A172 (cell line): ENCODE measurements at places on chromosomes 2 and 18. TPM values are rescaled to one million over a fixed set of nuclear protein-coding genes. Genes with fewer than 3 reads are reported as not detected.

Gene IL1RL1
- total RNA-seq: 0.02 TPM in 1 of 2 replicates, not detected in the other

Gene GPR55
- total RNA-seq: 0.24 TPM in 1 of 2 replicates, not detected in the other

Gene IFIH1
- total RNA-seq: 4.7 and 7.0 TPM in 2 replicates

Gene CRYBA2
- total RNA-seq: not detected in 2 replicates

Gene FTCDNL1
- total RNA-seq: 2.9 and 4.2 TPM in 2 replicates

GRCh38 chr2:200901459-200902072 is 12.4 kb downstream of the NIF3L1 start:
- peak; percentile 90 for DNase-seq

- DNase-seq: no peak
Measured at GRCh38 chr2:42156721-42157120, 12.4 kb upstream of the EML4 start.

DNA sequence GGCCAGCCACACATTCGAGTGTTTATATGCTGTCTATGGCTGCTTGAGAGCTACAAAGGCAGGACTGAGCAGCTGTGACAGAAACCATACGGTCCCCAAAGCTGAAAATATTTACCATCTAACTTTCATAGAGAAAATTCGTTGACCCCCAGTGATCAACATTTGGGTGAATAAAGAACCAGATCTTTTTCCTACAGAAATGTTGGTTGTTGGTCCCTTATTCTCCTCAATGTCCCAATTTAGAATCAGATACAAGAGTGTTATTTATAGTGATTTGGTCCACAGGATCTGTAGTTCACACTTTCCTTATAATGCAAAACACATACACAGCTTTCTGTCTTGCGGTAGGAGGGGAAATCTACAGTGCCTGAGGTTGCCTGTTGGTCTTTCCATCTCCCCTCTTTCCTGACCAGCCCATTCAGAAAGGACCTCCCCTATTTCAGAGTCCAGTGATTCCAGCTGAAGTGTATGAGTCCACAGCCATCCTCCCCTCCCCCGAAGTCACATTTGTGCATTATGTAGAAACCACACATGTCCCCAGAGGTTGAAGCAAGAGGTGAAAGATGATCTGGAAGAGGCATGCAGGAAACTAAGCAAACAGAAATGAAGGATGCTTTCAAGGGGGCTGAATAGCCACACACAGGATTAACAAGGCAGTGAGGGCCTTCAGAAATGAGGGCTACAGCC is 61.9 kb downstream of the SPRED2 start:
- DNase-seq: no peak

DNA sequence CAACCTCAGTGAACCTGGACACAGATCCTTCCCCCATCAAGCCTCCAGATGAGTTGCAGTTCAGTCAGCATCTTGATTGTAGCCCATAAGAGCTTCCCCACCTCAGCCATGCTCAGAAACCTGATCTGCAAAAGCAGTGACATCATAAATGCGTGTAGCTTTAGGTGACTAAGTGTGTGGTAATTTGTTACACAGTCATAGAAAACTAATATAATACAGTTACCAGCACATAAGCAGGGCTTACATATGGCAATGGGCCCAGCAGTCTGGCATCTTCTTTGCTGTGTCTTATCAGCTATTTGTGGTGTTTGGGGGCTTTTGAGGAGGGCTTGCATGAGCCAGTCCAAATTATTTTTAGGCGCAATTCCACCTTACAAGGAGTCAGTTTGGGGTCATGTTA is 807.0 kb downstream of the SLC4A3 start:
- peak; percentile 37 for DNase-seq

GRCh38 chr18:37565977-37566478 is 430 bp upstream of the CELF4 start:
- peak; percentile 18 for DNase-seq

GRCh38 chr2:168216351-168217005 is 30.9 kb downstream of the STK39 start:
- DNase-seq: peak; percentile 81

DNA sequence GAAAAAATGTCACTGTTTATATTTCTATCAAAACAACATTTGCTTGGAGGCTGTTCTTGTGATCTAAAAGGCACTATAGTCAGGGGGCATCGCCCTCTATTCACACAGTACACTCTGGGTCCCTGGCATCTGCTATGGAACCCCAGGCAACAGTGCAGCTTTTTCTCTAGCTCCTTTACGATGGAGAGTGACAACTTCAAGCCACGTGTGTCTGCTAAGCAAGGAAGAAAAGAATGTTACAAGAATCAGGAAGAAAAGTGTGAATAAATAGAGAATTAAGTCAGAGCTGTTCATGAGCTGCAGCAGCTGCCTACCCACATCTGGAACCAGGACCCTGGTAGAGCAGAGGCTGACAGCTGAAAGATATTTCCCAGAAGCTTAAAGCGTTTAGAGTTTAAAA is 11.2 kb downstream of the RND3 start:
- DNase-seq: no peak

DNA sequence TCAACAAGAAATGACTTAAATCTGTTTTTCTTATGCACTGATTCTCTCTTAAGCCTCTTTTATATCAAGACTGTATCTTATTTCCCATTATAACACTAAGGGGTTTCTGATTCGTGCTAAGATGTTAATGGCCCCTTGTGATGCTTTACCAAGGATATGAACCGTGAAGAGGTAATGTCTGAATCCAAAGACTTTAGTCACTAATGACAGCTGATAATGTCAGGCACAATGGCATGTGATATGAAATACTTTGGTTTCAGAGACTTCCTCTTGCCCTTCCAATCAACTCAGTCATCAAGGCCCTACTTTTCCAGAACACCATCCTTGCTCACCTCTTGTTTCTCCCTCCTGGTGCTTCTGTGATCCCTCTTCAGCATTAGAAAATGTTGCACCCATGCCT is 262.8 kb downstream of the KCNE4 start:
- no peak for DNase-seq

GRCh38 chr2:186610785-186611184 is 20.9 kb downstream of the ITGAV start:
- DNase-seq: no peak

DNA sequence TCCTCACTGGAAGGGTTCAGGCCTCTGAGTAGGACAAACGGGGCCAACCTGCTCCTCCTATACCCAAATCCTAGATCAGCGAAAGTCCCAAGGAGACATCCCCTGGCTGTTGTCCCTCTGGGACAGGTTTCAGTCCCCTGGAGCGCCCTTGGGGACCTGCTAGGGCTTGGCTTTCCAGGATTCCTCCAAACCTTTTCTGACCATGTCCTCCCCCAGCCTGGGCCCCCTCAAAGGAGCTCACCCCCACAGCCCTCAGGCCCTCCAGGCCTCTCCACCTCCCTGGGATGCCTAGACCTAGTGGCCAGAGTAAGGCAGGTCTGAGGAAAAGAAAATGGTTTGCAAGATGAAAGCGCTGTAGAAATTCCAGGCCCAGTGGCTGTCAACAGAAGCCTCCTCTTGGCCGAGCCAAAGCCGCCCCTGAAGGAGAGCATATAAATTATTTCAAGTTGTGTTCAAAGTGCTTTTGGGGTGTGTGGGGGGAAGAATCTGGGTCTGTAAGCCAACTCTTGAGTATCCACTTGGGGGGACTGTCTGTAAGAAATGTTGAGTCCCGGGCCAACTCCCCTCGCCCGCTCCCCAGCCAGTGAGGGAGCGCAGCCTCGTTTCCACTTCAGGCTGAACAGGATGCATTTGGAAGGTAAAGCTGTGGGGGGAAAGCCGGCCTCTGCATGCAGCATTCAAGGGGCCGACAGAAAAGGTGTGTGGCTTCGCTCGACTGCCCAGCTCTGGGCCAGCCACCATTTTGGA is 158.6 kb downstream of the DYSF start:
- DNase-seq: no peak

GRCh38 chr2:118386641-118387302 is 298.5 kb downstream of the INSIG2 start:
- DNase-seq: peak; percentile 72

DNA sequence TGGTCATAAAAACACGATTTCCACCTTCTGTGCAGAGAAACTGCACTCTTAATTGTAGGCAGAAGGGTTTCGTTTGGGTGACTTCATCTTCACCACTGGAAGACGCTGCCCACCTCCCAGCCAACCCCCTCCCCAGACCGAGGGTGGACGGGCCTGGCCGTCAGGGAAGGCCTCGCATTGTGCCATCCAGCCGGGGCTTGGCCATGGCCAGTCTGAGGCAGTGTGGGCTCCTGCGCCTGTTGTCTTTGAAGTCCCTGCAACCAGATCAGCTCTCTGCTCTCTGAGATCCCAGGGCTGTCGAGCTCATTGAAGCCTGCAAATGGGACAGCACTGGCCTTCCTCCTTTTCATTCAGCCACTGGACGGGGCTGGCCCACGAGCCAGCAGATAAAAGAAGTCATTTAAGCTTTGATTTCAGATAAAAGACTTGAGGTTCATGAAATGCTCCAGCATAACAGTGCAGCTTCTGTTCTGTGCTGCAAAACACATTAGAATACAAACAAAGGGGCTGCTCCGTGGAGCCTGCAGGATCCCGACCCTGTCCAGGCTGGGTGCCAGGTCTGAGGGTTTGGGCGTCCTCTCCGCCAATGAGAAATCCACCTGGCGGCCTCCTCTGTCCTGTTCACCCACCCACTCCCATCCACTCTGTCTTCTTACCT is 253.5 kb downstream of the LDLRAD4 start:
- no peak for DNase-seq

- no peak for DNase-seq
Measured at GRCh38 chr18:42937436-42937835, 178.0 kb downstream of the RIT2 start.

- no peak for DNase-seq
Measured at GRCh38 chr18:22459491-22459890, 41.8 kb upstream of the CTAGE1 start.

DNA sequence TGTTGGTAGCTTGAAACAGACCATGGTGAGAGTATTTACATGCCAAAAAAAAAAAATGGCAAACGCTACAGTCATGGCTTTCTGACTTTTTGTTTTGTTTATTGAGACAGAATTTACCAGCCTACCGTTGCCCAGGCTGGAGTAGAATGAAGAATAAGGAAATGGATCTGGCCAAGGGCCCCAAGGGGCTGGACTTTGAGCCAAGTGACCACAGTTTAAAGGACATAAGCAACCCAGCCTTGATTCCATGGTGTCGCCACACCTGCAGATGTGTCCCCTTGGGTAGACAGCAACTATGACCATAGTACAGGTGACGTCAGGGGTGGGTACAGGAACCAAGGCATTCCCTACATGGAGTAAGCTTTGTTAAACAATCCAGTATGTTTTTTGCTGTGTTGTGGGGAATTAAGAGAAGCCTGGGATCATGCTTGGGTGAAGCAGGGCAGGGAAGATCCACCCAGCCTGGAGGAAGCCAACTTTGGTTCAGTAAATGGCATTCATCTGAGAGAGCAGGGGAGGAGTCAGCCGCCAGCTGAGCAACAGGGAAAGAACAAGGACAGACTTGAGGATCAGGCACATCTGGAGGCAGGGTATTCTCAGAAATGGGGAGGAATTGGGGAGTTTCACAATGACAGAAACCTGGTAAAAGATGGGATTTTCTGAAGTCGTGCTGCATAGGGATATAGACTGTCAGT is 110.3 kb upstream of the SH3BP4 start:
- DNase-seq: no peak

DNA sequence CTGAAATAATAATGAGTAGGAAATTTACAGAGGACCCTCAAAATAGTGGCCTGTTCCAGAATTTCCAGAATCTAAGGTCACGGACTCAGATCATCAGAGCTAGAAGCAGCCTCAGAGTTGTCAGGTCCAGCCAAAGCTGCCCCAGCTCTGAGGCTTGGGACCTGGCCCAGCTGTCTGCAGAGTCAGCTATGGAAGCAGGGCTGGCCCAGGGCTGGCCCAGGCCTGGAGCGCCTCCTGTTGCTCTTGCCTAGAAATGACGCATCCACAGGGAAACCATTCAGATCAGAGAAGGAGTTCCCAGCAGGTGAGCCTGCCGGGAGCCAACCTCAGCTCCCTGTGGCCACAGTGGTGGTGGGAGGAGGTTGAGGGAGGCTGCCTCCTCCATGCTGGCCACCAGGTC is 106.7 kb upstream of the ARL4C start:
- DNase-seq: no peak

DNA sequence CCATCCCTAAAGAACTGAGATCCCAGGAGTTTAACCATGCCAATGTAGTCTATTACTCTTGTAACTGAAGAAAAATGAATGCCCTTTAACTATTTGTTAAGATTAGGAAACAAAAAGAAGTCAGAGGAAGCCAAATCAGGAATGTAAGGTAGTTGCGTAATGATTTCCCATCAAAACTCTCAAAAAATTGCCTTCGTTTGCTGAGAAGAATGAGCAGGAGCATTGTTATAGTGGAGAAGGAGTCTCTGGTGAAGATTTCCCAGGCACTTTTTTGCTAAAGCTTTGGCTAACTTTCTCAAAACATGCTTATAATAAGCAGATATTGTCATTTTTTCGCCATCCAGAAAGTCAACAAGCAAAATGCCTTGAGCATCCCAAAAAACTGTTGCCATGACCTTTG is 224.0 kb upstream of the SIX2 start:
- no peak for DNase-seq

DNA sequence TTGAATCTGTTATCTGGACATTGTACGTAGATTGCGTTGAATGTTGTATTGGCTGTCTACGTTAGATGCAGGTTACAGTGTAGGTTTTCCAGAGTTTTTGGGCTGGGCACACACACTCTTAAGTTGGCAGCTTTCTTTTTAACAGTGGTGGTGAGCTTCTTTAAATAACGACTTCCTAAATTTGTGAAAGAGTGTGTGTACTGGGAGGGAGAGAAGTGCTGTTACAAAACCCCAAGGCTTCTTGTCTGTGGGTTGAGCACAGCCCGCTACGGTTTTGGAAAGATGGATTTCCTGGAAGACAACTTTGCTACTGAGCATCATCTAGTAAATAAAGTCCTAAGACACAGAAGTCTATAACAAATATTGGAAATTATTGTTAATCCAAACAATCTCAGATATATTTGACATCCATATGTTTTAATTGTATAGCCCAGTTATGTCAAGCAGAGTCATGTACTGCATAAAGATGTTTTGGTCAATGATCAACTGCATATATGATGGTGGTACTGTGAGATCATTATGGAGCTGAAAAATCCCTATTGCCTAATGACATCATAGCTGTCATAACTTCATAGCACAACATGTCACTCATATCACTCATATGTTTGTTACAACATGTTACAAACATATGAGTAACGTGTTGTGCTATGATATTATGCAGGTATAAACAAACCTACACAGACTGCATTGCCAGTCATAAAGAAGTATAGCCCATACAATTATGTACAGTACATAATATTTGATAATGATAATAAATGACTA is 7.9 kb upstream of the THUMPD2 start:
- no peak for DNase-seq

DNA sequence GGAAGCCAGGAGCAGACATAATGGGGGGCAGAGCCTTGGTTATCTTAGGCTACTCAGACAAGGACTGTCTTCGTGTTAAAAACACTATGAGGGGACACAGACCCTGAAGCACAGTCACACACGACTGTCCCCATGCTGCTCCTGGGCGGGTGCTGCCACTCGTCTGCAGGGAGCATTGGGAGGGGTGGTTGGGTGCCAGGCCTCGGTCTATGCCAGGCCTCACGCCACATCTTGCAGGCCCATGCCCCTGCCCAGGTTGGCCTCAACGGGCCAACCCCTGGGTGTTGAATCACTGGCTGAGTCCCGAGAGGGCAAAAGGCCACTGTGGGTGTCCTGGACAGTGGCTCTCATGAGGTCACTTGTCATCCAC is 97.9 kb downstream of the USP40 start:
- no peak for DNase-seq
